BJ (cell line): ENCODE measurements at places on chromosomes 11 and 22.

DNA sequence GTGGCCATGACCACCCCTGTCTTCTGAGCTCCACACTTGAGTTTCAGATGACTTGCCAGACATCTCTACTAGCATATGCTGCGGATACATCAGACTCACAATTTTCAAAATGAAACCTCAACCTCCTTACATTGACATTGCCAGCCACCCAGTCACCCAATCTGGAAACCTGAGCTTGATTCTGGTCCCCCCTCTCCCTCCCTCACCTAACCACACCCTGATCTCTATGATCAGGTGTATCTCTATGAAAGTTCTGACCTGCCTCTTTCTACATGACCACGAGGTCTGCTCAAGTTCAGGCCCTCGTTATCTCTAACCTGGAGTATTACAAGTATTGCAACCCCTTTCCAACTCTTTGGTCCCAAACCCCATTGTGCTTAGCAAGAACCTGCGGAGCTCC, 254.1 kb downstream of the KIRREL3 start:
- DNase-seq, result no peak

DNA sequence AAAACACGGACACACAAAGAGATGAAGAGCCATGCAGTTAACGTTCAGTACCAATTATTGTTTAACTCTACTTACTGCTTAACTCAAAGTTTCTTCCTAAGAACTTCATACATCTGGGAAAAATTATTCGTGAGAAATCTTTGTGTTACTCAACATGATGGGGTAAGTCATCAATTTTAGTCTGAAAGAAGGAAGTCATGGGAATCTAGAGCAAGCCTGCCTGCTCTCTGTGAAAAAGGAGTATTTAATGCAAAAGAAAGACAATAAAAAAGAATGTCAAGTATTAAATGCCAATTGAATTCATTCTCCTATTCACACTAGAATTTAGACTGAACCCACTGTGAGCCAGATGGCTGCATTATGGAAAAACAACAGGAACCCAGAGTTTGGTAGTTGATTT, 16.0 kb downstream of the TMEM123 start:
- peak; percentile 88 for DNase-seq

DNA sequence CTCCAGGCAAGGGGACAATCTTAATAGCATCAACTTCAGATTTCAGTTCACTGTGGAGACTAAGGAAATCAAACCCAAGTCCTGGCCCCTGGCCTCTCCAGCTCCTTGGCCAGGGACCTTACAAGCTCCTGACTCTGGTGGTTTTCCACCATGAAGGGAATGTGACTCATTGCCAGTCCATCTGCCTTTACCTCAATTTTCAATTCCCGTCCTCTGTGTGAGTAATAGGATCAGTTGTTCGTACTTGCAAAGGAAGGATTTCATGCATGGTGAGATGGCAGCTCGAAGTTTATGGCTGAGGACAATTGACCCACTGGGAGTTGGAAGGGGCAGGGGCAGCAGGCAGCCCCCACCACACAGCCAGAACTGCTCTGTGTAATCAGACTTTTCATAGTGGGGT, 42.5 kb downstream of the INSC start:
- peak; percentile 43 for DNase-seq

GRCh38 chr22:44693756-44694155, 8.2 kb upstream of the PRR5 start:
- no peak for DNase-seq

GRCh38 chr11:115911613-115912346, 407.6 kb upstream of the CADM1 start:
- DNase-seq, result no peak

GRCh38 chr11:44311339-44312261, 1.7 kb upstream of the ALX4 start:
- no peak for DNase-seq

DNA sequence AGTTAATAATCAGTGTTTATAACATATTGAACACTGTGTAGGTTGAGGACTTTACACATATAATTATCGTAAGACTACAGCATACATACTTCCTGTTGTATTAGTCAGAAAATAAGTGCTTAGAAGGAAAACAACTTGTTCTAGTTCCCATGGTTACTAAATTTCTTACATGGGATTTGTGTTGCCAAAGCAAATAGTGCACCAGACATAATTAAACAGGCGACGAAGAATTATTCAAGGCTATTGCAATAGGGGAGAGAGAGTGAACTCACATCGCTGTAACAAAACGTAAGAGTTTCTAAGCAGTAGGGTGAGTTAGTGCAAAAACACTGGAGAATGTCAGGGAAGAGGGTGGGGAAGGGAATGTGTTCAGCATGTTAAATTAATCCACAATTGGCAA, 347.8 kb downstream of the CNTN5 start:
- no peak for DNase-seq

GRCh38 chr11:129999407-129999806, 3.2 kb downstream of the PRDM10 start:
- no peak for DNase-seq

DNA sequence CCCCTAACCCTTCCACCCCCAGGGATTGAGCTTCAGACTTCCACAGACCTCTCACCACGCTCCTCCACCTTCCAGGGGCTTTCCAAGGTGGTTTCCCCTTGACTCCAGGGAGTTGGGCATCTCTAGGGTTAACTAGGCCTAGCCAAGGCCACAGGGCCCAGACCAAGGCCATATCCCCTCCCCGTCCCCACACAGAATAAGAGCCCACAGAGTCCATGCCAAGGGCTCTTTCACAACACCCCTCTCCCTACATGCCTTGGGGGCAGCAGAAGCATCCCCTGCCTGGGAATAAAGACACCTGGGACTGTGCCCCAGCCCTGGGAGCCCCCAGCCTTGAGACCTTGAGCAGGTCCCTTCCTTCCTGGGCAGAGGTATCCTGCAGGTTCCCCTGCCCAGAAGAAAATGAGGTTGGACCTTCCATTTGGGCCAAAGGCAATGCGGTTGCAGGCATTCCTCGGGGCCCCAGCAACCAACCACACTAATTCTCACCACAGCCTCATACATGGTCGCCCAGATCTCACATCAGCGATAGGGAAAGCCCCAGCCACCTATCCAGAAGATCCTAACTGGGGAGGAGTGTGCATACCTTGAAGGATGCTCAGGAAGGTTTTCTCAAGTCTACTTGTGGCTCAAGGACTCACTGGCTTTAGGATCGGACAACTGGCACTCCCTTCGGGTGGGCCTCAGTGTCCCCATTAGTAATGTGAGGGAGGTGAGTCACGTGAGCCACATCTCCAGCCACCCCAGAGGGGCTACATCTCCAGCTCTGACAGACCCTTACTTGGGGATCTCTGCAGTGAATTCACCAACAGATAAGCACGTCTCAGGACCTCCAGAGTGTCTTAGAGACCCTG, 1.7 kb downstream of the GDPD5 start:
- no peak for DNase-seq

GRCh38 chr11:123521001-123521400, 90.9 kb downstream of the GRAMD1B start:
- DNase-seq, result no peak

- DNase-seq, result no peak
Measured at GRCh38 chr11:72245263-72245816, 1.4 kb upstream of the PHOX2A start.

- peak; percentile 95 for DNase-seq
Measured at GRCh38 chr11:128453444-128454336, 133.7 kb downstream of the ETS1 start.

- no peak for DNase-seq
Measured at GRCh38 chr22:46017166-46017565, 40.2 kb upstream of the WNT7B start.

DNA sequence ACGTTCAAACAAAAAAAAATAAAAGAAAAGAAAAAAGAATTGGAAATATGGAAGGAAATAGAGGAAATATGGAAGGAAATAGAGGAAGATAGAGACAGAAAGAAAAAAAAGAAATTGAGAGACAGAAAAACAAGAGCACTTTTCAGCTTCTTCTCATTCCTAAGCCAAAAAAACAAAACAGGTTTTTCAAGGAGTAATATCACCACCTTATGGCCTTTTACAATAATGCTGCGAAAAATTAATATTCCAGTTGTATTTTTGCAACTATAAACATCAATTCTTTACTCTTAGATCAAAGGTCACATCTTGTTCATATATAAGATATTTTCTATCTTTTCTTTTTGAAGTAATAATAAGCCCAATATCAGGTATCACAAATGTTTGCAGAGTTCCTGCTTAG, 328.3 kb downstream of the FAT3 start:
- DNase-seq, result no peak
